ENCODE measurements at places on chromosomes 7 and 10.

- DNase-seq, result no peak
These were observed 17.3 kb downstream of the CAMK2B start for GRCh38 chr7:44307905-44308595.

- DNase-seq, result no peak
These were observed 574.3 kb downstream of the MAGI2 start for GRCh38 chr7:78879206-78879605.

DNA sequence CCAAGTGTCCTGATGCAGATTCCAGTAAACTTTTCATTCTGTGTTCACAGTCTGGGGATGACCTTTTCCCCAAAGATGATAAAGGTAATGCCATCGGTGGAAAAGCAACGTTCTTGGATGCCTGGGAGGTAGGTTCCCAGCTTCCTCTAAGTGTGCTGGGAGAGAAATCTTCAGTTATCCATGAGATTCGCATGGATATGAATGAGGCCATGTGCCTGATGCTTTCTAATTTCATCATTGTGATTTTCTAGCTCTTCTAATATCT, 5.5 kb downstream of the AKR1B10 start:
- DNase-seq, result no peak

DNA sequence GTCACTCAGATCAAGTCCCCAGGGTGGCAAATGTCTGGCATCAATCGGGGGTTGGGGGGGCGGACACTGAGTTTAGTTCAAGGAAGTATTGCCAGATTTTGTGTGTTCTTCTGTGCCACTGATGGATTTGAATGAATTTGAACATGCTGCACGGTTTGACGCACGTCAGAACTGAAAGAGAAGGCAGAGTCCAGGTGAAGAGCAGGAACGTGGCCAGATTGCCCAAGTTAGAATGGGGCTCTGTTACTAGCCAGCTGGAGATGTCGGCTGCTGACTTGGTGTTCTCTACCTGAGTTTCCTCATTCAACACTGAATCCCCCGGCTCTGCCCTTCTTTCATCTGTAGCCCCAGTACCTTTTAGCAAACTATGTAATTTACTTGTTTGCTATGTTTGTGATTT, 180.2 kb downstream of the PRKCQ start:
- DNase-seq, result no peak

DNA sequence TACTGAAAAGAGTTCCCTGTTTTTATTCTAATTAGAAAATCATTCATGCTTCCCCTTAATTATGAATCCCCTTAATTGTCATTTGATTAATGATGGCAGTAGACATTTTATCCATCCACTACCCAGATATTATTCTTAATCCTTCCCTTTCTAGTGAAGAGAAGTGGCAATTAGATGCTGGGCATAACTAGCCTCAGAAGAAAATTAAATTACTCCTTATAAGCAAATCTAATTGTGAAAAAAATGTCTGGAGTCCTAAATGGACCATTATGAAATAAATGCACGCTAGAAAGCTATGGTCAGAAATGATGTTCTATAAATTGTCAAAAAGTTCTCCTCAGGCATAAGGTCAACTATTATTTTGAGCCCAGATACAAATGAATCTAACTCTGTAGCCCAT, 4.5 kb downstream of the ABCB1 start:
- no peak for DNase-seq

DNA sequence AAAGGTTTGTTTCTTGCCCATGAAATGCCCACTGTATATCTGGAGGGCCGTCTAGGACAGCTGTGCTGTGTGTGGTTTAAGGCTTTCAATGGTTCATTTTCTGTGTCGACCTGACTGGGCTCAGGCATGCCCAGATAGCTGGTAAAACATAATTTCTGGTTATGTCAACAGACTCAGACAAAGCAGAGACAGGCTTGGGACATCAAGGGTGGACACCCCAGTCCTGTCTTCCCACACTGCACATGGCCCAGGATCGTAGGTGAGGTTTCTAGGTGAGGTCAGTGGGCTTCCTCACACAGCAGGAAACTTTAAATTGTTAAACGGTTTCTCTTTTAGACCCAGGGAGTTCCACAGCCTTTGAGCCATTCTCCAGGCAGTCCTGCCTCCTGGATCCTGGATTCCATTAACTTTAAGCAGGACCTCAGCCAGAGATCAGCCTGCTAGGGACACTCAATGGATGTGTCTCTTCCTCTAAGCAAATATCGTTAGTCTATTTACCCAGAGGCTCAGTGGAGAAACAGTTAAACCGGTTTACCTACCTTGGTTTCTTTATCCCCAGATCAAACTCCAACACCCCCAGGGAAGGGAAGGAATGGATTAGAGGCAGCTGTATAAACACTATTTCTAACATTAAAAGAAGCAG, 66.4 kb downstream of the ST8SIA6 start:
- no peak for DNase-seq
